ENCODE measurements at places on chromosomes 6 and 20.

DNA sequence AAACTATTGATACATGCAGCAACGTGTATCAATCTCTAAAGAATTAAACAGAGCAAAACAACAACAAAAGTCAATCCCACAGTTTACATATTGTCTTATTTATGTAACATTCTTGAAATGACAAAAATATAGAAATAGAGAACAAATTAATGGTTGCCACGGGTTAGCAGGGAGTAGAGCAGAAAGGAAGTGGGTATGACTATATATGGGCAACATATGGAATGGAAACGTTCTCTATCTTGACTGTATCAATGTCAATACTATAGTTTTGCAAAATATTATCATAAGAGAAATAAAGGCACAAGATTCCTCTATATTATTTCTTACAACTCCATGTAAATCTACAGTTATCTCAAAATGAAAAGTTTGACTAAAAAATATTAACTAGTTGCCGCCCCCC, 12.8 kb downstream of the AK9 start:
- DNase-seq = no peak

- no peak for DNase-seq
Observed at GRCh38 chr6:43669922-43670622, 17.5 kb downstream of the MRPS18A start.

- no peak for DNase-seq
Observed at GRCh38 chr6:157879873-157880254, 56.8 kb downstream of the SNX9 start.

- no peak for DNase-seq
Observed at GRCh38 chr20:41361757-41362747, 4.6 kb downstream of the EMILIN3 start.

DNA sequence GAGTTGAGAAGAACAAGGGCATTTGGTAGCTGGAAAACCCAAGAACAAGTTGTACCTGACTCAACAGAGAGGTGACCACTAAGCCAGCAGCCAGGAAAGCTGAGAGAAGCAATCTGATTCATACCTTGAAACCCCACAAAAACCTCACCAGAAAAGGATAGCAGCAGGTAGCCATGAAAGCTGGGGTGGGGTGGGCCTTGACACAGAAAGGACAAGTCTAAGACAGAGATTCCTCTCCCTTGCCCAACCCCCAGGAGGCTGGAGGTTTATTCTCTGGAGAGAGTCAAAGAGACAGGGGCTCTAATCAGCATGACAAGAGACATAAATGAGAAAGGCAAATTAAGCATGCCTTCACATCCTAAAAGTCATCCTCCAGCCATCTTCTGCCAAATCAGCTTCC, 151.7 kb upstream of the DST start:
- DNase-seq = no peak

DNA sequence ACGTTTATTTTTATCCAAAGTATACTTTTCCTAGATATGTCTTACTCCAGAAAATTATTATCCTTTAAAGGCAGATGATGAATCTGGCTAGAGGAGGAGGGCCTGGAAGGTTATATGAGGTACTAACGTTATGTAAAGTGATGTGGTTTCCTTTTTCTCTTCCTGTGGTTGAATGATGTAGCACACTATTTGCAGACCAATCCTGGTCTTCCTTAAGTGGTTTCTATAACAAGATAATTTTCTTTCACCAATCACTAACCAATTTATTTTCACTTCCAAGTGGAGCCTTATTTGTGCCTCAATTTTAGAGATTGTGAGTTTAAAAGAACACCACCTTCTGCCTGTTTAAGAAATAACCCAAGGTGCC, 154.6 kb upstream of the SOX4 start:
- DNase-seq = no peak

DNA sequence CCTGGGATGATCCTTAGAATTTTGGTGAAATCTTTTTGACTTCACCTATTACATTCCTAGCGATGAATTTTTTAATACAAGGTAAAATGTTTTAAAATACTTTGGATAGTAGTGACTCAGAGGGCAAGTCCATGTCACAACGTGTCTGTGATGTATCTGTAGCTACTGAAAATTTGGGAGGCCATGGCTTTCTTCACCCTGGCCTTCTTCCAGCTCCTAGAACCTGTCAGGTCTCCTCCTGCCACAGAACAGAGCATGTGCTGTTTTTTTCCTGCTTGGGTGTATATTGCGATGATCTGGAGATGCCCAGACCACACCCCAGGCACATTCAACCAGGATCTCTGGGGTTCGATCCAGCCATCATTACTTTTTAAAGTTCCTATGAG, 194.4 kb downstream of the BTBD3 start:
- DNase-seq = no peak

DNA sequence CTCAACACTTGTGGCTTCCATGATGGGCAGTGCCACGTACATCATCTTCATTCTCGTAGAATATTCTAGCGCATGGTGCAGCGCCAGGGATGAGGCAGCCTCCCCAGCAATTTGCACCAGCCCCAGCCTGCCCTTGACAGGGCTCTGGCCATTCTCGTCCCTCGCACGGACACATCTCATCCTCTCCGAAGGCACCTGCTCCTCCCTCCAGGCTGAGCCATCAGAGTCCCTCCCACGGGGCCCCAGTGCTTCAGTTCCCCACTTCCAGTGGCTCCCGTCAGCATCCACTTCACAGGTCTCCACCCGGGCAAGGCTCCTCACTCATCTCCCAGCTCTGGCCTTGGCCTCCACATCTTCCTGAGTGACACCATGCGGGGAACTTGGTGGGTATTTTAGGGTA, 13.3 kb upstream of the PHACTR3 start:
- DNase-seq = no peak

- no peak for DNase-seq
Observed at GRCh38 chr6:99305021-99305554, 44.4 kb downstream of the FAXC start.

GRCh38 chr6:76701610-76702009, 629.1 kb upstream of the IMPG1 start:
- DNase-seq = no peak

DNA sequence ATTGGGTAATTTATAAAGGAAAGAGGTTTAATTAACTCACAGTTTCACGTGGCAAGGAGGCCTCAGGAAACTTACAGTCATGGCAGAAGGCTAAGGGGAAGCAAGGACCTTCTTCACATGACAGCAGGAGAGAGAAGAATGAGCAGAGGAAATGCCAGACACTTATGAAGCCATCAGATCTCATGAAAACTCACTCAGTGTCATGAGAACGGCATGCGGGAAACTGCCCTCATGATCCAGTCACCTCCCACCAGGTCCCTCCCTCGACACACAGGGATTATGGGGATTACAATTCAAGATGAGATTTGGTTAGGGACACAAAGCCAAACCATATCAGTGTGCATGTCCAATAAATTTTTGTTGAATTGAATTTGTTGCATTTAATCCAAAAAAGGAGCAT, 52.0 kb downstream of the ECT2L start:
- DNase-seq = no peak

DNA sequence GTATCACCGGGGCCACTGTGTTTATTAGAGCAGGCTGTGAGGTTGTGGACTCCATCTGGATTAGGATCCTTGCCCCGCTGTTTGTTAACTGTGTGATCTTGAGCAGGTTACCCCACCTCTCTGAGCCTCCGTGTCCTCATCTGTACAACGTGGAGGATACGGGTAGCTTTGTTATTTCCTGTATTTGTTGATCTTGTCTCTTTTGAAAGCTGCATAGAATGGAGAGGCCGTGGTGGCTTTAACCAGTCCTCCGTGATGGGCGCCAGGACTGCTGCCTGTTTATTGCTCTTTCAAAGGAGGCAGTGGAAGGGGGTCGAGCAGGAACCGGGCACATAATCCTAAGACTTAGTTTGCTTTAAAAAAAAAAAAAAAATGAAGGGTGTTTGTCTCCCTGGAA, 22.9 kb downstream of the BCAS4 start:
- DNase-seq = no peak

- DNase-seq = no peak
Observed at GRCh38 chr20:47201074-47201730, 155.3 kb downstream of the ZMYND8 start.

- no peak for DNase-seq
Observed at GRCh38 chr6:37569743-37570481, 70.2 kb upstream of the CCDC167 start.

DNA sequence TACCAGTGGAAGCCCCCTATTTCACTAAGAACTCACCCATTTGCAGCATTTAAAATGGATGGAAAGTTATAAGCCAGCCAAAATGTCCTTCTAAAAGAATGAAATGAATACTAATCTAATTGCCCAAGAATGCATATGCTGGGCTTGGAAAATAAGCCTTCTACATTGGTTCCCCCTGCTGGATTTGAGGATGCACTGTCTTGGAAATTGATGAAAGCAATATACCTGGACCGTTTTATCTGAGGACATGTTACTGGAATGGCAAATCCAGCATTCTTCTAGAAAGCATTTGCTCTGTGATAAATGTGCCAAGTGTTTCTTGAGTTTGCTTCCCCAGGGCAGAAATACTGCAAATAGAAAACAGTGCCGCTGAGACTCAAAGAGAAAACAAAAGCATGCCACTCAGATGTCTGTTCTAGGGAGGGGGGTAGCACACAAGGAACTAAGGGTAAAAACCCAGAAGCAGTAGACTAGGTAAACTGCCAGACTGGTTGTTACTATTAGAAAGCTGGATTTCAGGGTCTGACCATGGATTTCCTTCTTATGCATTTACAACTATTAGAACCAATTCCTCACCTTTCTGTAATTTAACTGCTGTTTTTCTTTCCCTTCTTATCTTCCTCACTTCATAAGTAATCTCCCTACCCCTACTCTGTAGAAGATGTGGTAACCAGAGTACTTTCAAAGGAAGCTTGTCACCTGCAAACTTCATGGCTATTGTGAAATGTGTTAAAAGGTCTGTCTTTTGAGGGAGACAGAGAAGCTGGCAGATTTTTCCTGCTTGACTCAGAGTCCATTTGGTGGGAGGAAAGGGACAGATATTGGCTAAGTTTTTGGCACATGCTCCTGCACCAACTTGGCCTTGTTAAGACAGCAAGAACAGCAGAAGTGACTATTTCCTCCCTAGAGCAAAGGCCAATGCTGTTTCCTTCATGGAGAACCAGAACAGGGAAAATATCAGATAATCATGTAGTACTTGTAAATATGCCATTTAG, 642.6 kb downstream of the KIF16B start:
- peak; percentile 54 for DNase-seq

- DNase-seq = no peak
Observed at GRCh38 chr6:138182939-138183789, 21.4 kb downstream of the ARFGEF3 start.

DNA sequence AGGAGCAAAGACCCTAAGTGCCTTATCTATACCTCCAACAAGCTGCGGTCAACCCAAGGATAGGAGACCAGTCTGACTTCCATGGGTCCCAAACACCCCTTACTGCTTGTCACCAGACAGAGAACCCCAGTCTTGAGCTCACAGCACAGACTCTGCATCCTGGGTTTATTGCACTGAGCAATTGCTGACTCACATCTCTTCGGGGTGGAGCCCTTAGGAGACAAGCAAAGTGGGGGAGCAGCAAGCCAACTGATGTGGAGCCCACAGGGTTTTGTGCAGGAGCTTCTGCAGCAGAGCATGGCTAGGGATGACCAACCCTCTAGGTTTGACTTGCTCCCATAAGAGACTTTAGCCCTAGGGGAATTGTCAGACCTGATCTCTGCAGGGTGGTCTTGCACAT, 38.6 kb upstream of the EYS start:
- DNase-seq = no peak

DNA sequence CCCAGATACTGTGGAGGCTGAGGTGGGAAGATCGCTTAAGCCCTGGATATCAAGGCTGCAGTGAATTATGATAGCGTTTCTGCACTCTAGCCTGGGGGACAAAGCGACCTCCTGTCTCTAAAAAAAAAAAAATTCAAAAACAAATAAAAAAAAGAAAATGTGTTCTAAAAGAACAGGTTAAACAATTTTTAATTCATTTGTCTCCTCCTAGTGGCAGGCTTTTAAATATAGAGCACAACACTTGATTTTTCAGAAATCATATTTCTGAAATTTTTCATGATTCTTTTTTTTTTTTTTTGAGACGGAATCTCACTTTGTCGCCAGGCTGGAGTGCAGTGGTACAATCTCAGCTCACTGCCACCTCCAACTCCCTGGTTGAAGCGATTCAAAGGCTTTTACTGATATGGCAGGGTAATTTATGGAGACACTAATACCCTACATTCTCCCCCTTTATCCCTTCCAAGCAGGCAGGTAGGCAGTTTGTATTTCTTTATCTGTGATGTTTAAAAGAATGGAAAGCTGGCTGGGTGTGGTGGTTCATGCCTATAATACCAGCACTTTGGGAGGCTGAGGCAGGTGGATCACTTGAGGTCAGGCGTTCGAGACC, 8.7 kb upstream of the GTF3C6 start:
- no peak for DNase-seq

DNA sequence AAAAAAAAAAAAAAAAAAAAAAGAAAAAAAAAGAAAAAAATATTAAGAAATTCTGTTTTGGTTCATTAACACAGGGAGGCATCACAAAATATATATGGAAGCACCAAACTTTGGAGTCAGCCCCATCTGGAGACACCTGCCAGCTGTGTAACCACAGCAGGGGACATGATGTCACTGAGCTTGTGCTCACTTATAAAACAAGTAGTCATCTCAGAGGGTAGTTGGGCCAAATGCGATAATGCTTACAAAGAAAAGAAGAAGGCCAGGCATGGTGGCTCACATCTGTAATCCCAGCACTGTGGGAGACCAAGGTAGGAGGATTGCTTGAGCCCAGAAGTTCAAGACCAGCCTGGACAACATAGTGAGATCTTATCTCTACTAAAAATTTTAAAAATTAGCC, 1.1 kb upstream of the BNIP5 start:
- no peak for DNase-seq

DNA sequence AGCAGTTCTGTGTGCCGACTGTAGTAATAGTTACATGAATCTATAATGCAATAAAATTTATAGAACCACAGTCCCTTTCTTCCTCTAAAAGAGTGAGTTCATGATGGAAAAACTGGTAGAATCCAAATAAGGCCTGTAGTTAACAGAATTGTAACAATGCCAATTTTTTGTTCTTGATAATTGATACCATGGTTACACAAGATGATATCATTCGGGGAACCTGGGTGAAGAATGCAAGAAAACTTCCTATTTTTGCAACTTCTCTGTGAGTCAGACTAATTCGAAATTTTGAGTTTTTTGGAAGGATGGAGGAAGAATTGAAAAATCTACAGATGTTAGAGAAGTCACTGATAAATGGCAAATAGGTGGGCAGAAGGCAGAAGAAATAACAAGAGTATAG, 381.8 kb downstream of the CDKAL1 start:
- DNase-seq = no peak

GRCh38 chr20:19958219-19958618, 58.9 kb upstream of the NAA20 start:
- DNase-seq = no peak

GRCh38 chr6:13292774-13293173, 35.6 kb downstream of the TBC1D7 start:
- no peak for DNase-seq

DNA sequence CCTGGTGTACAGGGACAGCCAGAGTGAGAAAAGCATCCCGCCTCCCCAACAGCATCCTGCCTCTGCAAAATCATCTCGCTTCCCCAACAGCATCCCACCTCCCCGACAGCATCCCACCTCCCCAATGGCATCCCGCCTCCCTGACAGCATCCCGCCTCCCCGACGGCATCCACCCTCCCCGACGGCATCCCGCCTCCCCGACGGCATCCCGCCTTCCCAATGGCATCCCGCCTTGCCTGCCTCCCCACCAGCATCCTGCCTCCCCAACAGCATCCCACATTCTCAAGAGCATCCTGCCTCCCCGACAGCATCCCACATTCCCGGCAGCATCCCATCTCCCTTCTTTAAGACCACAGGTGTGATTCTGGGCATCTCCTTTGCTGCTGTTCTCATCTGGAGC, 46.0 kb upstream of the NXT1 start:
- DNase-seq = no peak

GRCh38 chr20:11986954-11987353, 69.3 kb downstream of the BTBD3 start:
- no peak for DNase-seq

GRCh38 chr6:125008261-125008703, 46.0 kb downstream of the RNF217 start:
- DNase-seq = no peak

All from right renal cortex interstitium (tissue), 3 donors.